Mammary epithelial cell (primary cell): ENCODE measurements at places on chromosomes 5 and 9. TPM values are rescaled to one million over a fixed set of nuclear protein-coding genes. Genes with fewer than 3 reads are reported as not detected.

The RAI14 gene
- total RNA-seq = 184 TPM

The GRM6 gene
- not detected for total RNA-seq

The JMY gene
- total RNA-seq = 16.8 TPM

The POU5F2 gene
- total RNA-seq = 0.61 and 0.86 TPM in 2 replicates

The CPLANE1 gene
- 15.3 and 22.4 TPM in 2 replicates for total RNA-seq

The SH3TC2 gene
- 28.9 and 42.0 TPM in 2 replicates for total RNA-seq

The FOXD4L6 gene
- 1.0 TPM for total RNA-seq

The CNTFR gene
- not detected in 2 replicates for total RNA-seq

The PLCXD3 gene
- total RNA-seq = not detected

The PCDH1 gene
- 41.7 and 55.6 TPM in 2 replicates for total RNA-seq

The ELAVL2 gene
- total RNA-seq = 0.67 TPM

The SPARC gene
- 222 TPM for total RNA-seq

The DRD1 gene
- not detected in 2 replicates for total RNA-seq

The TEX53 gene
- not detected in 2 replicates for total RNA-seq

The MSX2 gene
- total RNA-seq = 2.0 TPM

The ZNF454 gene
- total RNA-seq = not detected in 2 replicates

The LCN10 gene
- total RNA-seq = not detected

The ODF2 gene
- 29.8 and 36.5 TPM in 2 replicates for total RNA-seq

The DBH gene
- total RNA-seq = not detected

The LIFR gene
- total RNA-seq = 26.3 TPM

The DDX4 gene
- total RNA-seq = not detected in 2 replicates

The TLR4 gene
- 4.2 and 7.2 TPM in 2 replicates for total RNA-seq

The CD14 gene
- 1.7 and 2.4 TPM in 2 replicates for total RNA-seq

The DIAPH1 gene
- 119 and 178 TPM in 2 replicates for total RNA-seq

The TTC39B gene
- total RNA-seq = 26.0 TPM

The ZNF658 gene
- 5.9 and 7.6 TPM in 2 replicates for total RNA-seq

The SHOC1 gene
- total RNA-seq = under 0.01 TPM

The IL17B gene
- total RNA-seq = not detected in 2 replicates

The QRFP gene
- not detected in 2 replicates for total RNA-seq

The TNC gene
- total RNA-seq = 85.8 and 237 TPM in 2 replicates

The CBY3 gene
- total RNA-seq = not detected in 2 replicates

The PRRC1 gene
- 57.8 and 64.3 TPM in 2 replicates for total RNA-seq

The AGXT2 gene
- total RNA-seq = not detected in 2 replicates

The PCDHGB5 gene
- 9.8 and 10.5 TPM in 2 replicates for total RNA-seq

The SOX30 gene
- not detected for total RNA-seq

The WDR38 gene
- total RNA-seq = not detected in 2 replicates

The SLF1 gene
- total RNA-seq = 4.2 TPM

The GPR21 gene
- 1.5 TPM for total RNA-seq
